Activated CD4-positive, alpha-beta T cell treated with anti-CD3 and anti-CD28 coated beads, Interleukin-2, amount 50 U/mL, for 24 hours (primary cell): ENCODE measurements at places on chromosomes 1 and 21.

DNA sequence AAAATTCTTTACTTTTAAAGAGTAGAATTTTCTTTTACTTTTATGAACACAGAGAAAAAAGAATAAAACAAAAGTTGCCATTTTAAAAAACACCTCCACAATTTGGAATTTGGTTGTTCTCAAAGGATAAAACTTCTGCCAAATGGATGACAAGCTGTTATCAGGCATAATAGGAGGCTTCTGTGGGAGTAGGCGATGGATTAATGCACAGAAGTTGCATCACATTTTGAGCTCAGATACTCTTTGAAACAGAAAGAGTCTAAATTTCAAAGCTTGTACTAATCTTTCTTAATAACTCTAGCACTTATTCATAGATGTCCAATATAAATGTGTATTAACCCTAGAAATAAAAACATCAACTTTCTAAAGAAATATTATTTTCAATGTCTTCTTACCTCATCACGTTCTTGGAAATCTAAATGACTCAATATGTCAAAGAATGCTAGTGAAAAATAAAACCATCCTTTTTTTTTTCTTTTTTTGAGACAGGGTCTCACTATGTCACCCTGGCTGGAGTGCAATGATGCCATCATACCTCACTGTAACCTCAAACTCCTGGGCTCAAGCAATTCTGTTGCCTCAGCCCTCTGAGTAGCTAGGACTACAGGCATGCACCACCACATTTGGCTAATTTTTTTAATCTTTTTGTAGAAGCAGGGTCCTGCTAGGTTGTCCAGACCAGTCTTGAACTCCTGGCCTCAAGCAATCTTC lies 112.8 kb upstream of the USP25 start:
- DNase-seq: no peak

DNA sequence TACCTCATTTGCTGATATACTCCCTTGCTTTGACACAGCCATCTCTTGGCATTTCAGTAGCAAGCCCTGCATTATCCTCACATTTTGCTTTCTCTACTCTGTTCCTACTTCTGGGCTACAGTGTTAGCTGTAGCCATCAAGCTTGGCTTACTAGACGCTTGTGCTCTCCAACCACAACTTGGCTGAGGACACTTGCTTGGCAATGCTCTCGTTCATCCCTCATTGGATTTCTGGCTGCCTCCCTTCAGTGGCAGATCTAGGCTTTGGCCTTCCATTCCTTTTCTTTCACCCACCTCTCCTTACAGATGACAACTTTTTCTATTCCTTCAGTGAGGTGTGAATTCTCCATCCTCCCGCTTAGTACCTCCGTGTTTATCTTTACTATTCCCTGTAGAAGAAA lies 428.7 kb upstream of the LRRC7 start:
- DNase-seq: no peak

DNA sequence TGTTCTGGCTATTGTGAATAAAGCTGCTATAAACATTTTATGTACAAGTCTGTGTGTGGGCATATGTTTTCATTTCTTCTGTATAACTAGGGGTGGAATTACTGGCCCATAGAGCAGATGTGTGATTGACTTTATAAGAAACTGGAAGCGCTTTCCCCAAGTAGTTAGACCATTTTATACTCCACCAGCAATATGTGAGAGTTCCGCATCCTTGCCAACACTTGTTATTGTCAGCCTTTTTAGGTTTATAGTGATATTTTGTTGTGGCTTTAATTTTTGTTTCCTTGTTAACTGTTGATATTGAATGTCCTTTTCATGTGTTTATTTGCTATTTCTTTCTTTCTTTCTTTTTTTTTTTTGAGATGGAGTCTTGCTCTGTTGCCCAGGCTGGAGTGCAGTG lies 9.4 kb downstream of the MAN1C1 start:
- no peak for DNase-seq

GRCh38 chr1:86705665-86705985 lies 1.2 kb downstream of the SH3GLB1 start:
- DNase-seq: no peak

DNA sequence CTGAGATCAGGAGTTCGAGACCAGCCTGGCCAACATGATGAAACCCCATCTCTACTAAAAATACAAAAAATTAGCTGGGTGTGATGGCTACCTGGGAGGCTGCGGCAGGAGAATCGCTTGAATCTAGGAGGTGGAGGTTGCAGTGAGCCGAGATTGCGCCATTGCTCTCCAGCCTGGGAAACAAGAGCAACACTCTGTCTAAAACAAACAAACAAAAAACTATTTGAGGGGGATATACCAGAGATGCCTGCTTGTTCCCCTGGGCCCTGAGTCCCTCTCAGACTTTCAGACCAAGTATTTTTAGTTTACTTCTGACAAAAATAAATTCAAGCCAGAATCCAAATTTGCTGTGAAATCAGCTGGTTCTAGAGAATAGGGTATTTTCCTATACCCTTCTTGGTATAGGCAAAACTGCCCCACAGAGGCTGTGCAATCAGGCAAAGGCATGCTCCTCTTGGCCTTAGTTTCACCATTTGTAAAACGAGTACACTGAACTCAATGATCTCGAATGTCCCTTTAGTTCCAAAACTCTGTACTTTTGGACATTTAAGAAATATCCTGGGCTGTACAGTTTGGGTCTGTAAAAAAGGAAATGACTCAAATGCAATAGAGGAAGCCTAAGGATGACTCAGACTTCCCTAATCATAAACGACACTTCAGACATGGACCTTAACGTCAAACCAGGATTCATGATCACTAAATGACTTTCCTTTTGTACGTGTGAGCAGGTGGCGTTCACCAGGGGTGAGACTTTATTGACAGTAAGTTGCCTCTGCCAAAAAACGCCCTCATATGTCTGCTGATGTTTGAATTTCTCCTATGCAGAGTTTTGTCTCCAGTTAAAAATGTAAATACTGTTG lies 16.1 kb downstream of the ENSA start:
- no peak for DNase-seq

- DNase-seq: no peak
These were observed 37.6 kb downstream of the DIPK1A start for GRCh38 chr1:92923664-92924063.

DNA sequence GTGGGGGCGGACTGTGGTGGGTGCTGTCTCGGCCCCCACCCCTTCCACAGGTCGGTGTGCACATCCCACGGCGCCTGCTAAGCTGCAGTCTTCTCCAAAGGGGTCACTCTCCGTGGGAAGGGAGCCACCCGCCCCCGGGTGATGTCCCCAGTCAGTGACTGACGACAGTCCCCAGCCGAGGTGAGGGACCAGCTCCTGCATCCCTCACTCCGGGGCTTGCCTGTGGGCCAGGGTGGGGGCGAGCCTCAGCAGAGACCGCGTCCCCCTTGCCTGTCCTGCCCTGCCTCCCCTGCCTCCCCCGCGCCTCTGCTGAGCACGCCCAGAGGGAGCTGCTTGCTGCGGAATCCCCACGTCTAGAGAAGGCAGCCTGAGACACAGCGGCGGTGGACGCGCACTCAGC lies 35.9 kb upstream of the PDE9A start:
- no peak for DNase-seq

DNA sequence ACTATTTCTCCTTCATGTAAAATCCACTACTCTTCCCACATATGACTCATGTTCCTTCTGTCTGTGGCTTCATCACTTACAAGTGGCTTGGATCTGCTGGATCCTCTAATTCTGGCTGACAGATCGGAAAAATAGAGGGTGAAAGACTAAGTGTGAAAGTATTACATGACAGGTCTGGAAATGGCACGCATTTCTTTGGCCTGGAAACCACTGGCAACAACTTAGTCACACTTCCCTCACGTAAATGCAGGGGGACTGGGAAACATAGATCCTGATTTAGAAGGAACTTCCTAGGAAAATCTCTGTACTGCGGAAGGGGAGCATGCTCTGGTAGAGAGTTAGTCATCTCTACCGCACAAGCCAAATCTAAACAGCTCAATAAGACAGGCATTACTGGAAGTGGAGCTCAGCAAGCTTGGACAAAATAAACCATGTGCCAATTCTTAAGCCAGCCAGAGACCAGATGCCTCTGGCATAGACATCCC lies 305.4 kb upstream of the PTBP2 start:
- no peak for DNase-seq

GRCh38 chr1:17587693-17588047 lies 48.2 kb downstream of the ARHGEF10L start:
- no peak for DNase-seq

DNA sequence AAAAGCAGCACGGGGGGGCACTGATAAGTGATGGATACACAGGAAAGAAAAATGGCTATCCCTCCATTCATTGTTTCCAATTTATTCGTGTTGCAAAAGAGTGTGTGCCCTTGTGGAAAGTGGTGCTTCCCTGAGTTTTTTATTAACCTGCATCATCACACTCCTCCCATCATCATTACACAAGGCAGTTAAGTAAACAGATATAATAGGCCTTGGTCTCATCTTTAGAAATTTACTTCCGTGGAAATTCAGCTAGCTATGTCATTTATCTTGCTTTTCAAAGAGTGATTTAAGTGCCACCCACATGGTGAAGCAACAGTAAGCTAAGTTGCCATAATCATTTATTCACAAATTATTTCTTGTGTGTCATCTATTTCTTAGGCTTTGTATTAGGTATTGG lies 473.3 kb downstream of the NEGR1 start:
- no peak for DNase-seq

DNA sequence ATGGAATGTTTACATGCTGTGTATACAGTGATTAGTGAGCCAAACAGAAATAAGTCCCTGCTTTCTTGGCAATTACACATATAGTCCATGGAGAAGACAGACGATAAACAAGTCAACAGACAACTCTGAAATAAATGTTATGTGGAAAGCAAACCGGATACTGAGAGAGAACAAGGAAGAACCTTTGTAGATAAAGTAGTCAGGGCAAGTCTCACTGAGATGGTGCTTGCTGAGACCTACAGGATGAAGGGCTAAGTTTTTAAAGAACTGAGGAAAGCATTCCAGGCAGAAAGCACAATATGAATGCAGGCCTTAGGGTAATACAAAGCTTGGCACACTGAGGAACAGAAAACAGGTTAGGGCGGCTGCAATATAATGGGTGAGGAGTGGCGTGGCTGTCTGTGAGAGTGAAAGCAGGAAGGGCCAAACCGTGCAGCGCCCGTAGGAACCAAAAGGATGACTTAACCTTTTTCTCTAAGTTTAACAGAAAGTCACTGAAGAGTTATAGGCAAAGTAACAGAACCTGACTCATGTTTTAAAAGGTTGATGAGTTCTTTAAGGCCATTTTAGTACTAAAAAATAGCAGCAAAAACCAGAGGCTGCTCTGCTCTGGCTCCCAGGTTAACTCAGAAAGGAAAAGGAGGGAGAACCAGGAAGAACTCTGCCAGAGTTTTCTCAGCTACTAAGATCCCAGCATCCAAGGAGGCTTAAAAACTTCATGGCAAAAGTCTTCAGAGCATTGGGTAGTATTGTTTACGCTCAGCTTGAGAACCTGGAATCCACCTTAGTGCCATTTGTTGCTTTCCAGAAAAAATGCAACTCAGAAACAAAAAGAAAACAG lies 8.7 kb upstream of the TTF2 start:
- DNase-seq: no peak

GRCh38 chr1:218365226-218365999 lies 20.3 kb downstream of the TGFB2 start:
- no peak for DNase-seq

DNA sequence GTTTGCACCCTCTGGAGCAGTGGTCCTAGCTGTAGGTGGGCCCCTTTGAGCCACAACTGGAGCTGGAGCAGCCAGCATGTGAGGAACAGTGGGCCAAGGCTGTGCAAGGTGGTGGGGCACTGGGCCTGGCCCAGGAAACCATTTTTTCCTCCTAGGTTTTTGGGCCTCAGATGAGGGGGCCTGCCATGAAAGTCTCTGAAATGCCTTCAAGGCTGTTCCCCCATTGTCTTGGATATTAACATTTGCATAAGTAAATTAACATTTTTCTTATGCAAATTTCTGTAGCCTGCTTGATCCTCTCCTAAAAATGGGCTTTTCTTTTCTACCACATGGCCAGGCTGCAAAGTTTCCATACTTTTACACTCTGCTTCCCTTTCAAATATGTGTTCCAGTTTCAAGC lies 212.0 kb downstream of the NTNG1 start:
- DNase-seq: no peak

GRCh38 chr21:44816761-44817505 lies 929 bp downstream of the SUMO3 start:
- no peak for DNase-seq

GRCh38 chr1:181095763-181096184 lies 7.3 kb downstream of the IER5 start:
- no peak for DNase-seq

DNA sequence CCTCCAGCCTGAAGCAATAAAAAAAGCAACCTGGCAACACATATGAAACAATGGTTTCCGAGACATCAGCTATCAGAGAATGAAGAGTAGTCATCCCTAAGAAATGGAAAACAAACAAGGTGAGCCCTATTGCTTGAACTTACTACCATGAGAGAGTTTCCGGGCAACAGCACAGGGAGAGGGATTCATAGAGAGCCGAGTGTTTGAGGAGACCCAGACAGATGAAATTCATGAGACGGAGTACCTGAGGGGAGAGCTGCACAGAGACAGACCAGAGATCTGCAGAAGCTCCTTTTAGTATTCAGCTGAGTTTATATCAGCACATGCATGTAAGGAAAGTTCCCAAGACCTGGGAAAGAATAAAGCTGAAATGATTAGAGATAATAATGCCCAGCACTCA lies 19.8 kb downstream of the CRB1 start:
- DNase-seq: no peak

GRCh38 chr1:217275655-217276398 lies 355.1 kb downstream of the GPATCH2 start:
- DNase-seq: no peak
